ENCODE measurements at places on chromosomes 7 and 10. TPM values are rescaled to one million over a fixed set of nuclear protein-coding genes. Genes with fewer than 3 reads are reported as not detected.

DNA sequence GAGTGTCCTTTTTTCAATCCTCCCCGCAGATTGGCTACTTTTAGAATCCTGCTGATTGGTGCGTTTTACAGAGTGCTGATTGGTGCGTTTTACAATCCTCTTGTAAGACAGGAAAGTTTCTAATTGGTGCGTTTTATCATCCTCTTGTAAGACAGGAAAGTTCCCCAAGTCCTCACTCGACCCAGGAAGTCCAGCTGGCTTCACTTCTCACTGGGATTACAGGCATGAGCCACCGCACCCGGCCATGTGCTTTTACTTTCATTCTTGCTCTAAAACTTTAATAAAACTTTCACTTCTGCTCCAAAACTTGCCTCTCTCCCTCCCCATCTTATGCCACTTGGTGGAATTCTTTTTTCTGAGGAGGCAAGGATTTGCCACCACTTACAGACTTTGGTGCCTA lies 17.0 kb upstream of the WAPL start:
- no peak overlapping the region for H3K27ac ChIP-seq
- H3K4me1 ChIP-seq, result peaks cover 22% of the 10 kb centered on the region
- DNase-seq, result no peak
- no peak overlapping the region for H3K4me3 ChIP-seq
- no peaks in the 10 kb centered on the region for H3K36me3 ChIP-seq
- no peaks in the 10 kb centered on the region for H3K27me3 ChIP-seq

OPALIN gene
- total RNA-seq, result not detected

CRHR2 gene
- total RNA-seq, result not detected

DNA sequence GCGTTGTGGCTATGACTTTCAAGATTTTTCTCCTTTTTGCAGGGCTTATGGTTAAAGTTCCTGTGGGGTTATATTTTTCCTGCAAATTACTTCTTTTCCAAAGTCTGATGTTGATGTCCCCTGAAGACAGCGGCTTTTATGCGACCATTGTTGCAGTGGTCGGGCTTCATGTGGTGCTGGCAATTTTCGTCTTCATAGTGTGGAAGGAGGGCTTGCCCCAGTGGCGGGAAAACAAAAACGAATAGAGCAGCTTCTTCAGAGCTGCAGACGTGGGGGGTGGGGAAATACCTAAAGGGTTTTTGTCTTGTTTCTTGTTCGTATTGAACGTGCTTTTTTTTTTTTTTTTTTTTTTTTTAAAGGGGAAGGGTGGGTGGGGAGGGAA lies 53.8 kb downstream of the MCMBP start:
- no peaks in the 10 kb centered on the region for H3K27me3 ChIP-seq
- H3K27ac ChIP-seq, result no peak overlapping the region
- peaks cover 6% of the 10 kb centered on the region for H3K36me3 ChIP-seq
- no peaks in the 10 kb centered on the region for H3K4me1 ChIP-seq
- H3K4me3 ChIP-seq, result no peak overlapping the region

GRCh38 chr7:129144834-129145668 lies 544 bp downstream of the TSPAN33 start:
- peaks cover 4% of the 10 kb centered on the region for H3K4me1 ChIP-seq
- H3K27me3 ChIP-seq, result peaks cover 5% of the 10 kb centered on the region
- DNase-seq, result peak; percentile 26

All from naive thymus-derived CD4-positive, alpha-beta T cell (primary cell).